ENCODE measurements at places on chromosomes 5 and 9. TPM values are rescaled to one million over a fixed set of nuclear protein-coding genes. Genes with fewer than 3 reads are reported as not detected.

FOXD4L3 gene
- not detected for total RNA-seq

LRRC19 gene
- not detected for total RNA-seq

CCNG1 gene
- 521 TPM for total RNA-seq

PCDHGA6 gene
- 1.5 TPM for total RNA-seq

DDX31 gene
- total RNA-seq, result 27.6 TPM

WNT8A gene
- total RNA-seq, result 0.26 TPM

FAM221B gene
- not detected for total RNA-seq

PDLIM4 gene
- total RNA-seq, result 7.6 TPM

KCNT1 gene
- total RNA-seq, result 0.68 TPM

XRCC4 gene
- total RNA-seq, result 10.8 TPM

MORN5 gene
- total RNA-seq, result not detected

DMRTA1 gene
- total RNA-seq, result 2.8 TPM

NEUROG1 gene
- total RNA-seq, result not detected

AHRR gene
- total RNA-seq, result 2.2 TPM

DNA sequence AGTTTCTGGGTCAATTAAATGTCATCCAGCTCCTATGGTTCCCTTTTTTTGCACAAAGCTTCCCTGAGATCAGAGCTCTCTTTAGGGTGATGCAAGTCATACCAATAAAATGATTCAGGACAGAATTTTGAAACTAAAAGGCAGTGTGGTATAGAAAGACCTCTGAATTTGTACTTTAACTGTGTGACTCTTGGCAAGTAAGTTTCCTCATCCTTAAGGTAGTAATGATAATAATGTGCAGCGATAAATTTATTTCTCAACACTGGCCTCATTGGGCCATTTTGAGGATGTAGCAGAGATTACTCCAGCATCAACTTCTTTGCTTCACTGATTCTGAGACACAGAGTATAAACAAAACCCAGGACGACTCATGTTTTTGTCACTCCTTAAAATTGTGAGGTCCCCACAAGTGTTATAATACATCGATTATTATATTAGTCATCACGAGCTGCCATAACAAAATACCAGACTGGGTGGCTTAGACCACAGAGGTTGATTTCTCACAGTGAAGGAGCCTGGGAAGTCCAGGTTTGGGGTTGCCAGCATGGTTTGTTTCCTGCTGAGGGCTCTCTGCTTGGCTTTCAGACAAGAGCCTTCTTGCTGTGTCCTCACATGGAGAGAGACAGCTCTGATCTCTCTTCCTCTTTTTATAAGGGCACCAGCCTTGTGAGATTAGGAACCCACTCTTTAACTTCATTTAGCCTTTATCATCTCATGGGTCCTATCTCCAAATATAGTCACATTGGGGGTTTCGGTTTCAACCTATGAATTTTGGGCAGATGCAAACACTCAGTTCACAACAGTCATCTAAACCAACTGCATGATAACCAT, 293.0 kb downstream of the ZNF608 start:
- DNase-seq, result no peak

GRCh38 chr5:87570366-87570765, 157.6 kb upstream of the CCNH start:
- DNase-seq, result no peak

DNA sequence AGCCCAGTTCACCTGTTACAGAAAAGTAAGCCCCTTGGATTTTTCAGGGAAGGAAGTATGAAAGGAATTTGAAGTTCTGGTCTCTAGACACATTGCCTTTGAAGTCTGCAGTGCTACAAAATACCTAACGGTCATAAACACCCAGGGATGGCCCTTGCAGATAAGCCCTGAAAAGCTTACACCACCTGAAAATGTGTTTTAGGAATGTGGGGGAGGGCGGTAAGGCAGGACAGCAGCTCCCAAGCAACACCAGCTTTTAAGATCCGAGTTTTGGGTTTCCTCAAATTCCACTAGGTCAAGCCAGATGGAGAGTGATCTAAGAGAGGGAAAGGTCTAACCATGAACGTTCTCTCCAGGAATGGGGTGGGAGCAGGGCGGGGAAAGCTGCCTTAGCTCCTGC, 114.1 kb upstream of the PANK3 start:
- DNase-seq, result no peak

DNA sequence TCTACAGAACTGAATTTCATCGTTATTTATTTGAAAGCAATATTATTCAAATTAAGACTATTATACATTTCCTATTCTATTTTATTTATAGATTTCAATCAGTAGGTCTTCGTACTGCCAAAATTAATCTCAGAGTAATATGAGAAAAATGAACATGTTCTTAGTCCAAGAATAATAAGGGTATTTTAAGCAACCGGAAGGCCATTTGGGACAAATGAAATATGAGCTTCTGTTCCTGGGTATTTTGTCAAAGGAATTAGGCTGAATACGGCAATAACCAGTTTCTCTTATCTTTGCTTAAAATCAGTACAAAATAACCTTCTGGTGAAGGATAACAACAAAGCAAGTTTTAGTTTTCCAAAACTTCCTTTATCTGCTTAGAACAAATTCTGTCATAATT, 410.3 kb upstream of the PRR16 start:
- no peak for DNase-seq

GRCh38 chr9:136657974-136658848, 4.5 kb upstream of the EGFL7 start:
- no peak for DNase-seq

- no peak for DNase-seq
Observed at GRCh38 chr5:56116599-56117141, 116.5 kb downstream of the ANKRD55 start.

GRCh38 chr9:72349911-72350310, 15.1 kb downstream of the ZFAND5 start:
- DNase-seq, result no peak

DNA sequence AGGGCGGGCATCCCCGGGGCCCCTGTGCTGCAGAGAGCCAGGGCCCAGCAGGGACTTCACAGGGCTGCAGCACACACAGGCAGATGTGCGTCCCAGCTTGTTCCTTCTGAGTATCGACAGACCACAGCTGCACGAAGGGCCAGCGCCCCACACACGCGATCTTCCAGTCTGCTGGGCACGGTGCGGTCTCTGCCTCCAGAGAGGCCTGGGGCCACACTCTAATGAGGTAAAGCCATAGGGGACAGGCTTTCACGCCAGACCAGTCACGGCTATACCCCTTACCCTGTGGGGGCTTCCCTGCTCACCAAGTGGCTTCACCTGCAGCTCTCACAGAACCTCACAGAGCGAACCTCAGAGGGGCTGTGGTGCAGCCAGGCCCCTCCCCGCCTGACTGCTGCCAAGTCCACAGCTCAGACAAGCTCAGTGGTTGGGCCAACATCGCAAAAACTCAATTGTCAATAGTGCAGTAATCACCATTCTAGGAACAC, 82.2 kb downstream of the SHB start:
- DNase-seq, result no peak

- DNase-seq, result no peak
Observed at GRCh38 chr5:53970475-53970874, 339.9 kb downstream of the ARL15 start.

GRCh38 chr5:96962540-96962991, 26.7 kb downstream of the LNPEP start:
- no peak for DNase-seq

GRCh38 chr5:39194466-39195136, 24.8 kb downstream of the FYB1 start:
- no peak for DNase-seq

- peak; percentile 76 for DNase-seq
Observed at GRCh38 chr5:54719384-54720283, 202.1 kb downstream of the SNX18 start.

GRCh38 chr5:124654418-124654817, 92.0 kb downstream of the ZNF608 start:
- no peak for DNase-seq

DNA sequence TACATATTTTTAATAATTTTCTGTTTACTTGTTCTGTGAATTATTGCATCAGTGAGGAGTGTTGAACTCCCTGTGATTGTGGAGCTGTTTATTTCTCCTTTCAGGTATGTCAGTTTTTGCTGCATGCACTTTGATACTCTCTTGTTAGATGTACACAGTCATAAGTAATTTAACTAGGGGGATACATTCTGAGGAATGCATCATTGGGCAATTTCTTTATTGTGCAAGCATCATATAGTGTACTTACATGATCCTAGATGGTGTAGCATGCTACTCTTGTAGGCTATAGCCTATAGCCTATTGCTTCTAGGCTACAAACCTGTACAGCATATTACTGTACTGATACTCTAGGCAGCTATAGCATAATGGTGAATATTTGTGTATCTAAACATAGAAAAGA, 9.5 kb downstream of the DENND4C start:
- DNase-seq, result no peak

DNA sequence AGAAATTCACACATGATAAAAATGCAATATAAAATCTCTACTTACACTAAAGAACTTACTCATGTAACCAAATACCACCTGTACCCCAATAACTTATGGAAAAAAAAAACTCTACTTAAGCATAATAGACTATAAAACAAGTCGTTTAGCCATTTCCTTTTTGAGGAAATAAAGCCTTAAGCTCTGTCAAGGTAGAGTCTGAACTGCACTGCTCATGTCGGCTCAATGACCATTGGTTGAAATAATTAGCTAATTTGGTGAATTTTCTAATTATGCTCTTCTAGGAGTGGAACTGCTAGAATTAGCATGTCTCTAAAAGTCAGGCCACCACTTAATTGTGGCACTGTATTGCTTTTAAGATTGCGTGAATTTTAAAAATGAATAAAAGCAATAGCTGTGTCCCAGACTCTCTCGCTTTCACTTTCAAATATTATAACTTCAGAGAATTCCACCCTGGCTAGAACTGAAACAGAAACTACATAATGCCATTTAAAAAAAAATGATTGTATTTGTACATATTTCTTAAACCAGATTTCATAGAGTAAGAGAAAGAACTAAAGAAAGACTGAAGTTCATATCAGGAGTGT, 113.0 kb upstream of the PCA3 start:
- no peak for DNase-seq

- DNase-seq, result no peak
Observed at GRCh38 chr9:78620764-78621163, 323.8 kb downstream of the PSAT1 start.

Data from H9 (cell line).